ENCODE measurements at places on chromosomes 6 and 20. TPM values are rescaled to one million over a fixed set of nuclear protein-coding genes. Genes with fewer than 3 reads are reported as not detected.
A peak's percentile ranks its signal among the peaks of the same experiment; 100 is the strongest.

The ADGB gene
- not detected for total RNA-seq

DNA sequence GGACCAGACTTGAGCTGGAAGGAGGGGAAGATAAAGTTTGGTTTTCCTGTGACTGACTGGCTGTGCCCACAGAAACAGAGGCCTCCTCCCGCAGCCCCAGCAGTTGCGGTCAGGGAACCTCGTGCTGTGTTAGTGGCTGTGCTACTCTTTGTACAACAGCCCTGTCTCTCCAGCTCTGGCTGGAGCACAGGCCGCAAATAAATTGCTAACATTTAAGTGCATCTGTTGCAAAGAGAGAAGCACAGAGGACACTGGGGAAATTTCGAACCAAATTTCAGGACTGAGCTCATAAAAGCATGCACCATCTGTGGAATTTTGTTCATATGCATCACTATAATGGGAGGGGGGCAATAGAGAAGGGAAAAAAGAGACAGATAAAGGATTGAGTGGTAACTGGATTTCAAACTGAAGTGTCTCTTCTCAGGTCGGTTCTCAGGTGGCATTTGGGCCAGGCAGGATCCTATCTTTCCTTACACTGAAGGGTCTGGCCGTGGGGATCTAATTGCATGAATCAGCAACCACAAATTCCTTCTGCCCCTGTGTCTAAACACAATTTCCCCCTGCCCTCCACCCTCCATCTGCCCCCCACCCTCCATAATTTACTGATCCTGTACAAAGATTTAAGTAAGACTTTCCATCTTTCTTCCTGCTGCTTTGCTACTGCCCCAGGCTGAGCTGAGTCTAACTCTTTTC is 88.9 kb upstream of the ATXN1 start:
- no peak for DNase-seq

DNA sequence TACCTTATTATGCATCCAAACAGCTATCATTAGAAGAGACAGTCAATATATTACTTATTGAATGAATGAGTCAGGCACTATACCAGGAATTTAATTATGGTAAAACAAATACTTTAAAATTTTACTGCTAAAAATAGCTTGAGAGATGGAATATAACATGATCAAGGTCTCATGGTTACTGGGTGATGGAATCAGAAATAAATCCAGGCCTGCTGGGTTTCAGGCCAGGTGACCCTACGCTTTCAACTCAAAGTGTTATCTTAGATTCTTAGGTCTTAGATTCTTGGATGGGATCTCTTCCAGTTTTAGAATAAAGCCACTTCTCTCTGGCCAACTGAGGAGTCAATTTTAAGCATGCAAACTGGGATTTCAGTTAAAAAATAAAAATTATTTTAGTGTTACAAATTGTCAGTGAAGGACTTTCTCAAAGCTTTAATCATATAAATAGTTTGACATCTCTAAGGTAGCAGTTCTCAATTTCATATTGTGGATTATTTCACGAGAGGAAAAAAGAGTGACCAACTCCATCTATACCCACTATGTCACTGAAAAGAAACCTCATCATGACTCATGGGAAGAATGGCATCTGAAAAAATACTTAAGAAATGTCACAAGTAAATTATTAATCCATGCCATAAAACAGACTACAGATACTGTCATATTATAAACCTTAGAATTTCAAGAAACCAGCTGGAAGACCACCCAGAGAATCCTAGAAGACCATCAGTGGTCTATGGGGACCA is 283.4 kb upstream of the RUNX2 start:
- no peak for DNase-seq

The MPC1 gene
- 29.4 TPM for total RNA-seq

The C20orf141 gene
- not detected for total RNA-seq

DNA sequence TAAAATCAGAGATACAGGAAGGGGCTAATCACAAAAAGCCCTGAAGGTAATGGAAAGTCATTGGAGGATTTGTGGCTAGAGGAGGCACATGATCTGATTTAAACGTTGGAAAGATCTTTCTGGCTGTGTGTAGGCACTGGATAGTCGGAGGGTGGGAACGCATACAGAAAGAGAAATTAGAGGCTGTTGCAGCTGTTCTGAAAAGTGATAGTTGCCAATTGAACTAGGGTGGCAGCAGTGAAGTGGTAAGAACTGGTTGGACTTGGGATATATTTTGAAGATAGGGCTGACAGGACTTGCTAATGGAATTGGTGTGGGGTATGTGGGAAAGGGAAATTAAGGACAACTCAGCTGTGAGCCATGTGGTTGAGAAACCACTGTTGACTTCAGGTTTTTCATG is 223.6 kb downstream of the OGFRL1 start:
- no peak for DNase-seq

GRCh38 chr20:54382419-54382818 is 93.0 kb upstream of the DOK5 start:
- DNase-seq: no peak

- DNase-seq: no peak
Measured at GRCh38 chr6:169787797-169788196, 36.4 kb downstream of the ERMARD start.

The SPDEF gene
- not detected for total RNA-seq

DNA sequence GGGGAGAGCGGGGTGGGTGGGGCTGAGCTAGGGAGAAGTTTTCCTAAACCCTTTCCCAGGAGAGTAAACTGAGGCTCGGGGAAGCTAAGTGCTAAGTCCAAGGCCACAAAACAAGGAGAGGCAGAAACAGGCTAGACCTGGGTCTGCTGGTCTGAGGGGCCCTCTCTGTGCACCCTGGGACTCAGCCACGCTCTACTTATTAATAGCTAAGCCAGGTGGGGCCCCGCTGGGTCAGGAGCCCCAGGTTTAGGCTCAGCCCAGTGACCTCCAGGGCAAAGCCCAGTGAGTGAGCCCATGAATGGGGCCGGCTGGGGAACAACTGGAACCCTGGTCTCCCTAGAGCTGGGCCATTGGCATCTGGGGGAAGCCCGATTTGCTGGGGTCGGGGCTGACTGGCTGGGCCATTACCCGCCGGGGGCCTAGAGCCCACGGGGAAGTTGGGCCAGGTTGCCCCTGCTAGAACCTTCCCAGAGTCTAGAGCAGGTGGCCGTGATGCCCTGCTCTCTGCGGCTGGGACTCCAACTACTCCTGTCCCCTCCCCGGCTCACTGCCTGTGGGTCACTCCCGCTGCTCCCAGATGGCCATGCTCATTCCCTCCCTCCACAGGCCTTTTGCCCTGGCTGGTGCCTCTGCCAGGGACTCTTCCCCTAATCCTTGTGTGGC is 24.1 kb upstream of the NOL4L start:
- DNase-seq: no peak

DNA sequence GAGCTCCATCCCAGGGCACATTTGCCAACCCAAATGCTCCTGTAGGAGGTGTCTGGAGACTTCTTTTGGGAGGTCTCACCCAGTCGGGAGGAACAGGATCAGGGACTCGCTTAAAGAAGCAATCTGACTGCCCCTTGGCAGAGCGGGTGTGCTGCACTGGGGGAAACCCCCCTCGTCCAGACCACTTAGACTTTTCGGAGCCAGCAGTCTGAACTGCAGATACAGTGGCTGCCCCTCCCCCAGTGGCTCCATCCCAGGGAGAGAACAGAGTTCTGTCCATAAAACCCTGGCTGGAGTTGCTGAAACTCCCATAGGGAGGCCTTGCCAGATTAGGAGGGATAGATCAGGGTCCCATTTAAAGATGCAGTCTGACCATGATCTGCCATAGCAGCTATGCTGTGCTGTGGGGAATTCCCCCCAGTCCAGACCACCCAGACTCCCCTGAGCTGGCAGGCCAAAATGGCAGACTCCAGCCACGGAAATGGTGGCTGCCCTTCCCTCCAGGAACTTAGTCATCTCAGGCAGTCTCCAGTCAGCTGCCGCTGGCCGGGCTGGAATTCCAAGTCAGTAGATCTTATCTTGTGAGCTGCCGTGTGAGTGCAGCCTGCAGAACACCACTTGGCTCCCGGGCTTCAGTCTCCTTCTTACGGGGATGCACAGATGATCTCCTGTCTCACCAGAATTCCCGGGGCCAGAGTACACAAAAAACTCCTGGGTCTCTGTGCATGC is 278.1 kb upstream of the SASH1 start:
- no peak for DNase-seq

The OR2B6 gene
- 0.23 TPM for total RNA-seq

The NRSN1 gene
- not detected for total RNA-seq

DNA sequence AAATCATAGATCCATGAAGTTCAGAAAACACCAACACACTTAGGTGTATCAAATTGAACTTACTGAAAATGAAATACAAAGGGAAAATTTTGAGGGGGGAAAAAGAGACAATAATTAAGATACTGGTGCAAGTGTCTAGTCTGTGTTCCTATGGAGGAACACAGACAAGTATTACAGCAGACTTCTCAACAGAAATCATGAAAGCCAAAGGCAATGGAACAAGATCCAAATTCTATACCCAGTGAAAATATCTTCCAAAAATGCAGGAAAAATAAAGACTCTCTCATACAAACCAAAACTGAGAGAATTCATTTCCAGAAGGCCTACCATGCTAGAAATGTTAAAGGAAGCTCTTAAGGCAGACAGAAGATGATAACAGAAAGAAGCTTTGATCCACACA is 63.1 kb downstream of the NRN1 start:
- no peak for DNase-seq

- no peak for DNase-seq
Measured at GRCh38 chr6:2959909-2960719, 11.3 kb downstream of the SERPINB6 start.

DNA sequence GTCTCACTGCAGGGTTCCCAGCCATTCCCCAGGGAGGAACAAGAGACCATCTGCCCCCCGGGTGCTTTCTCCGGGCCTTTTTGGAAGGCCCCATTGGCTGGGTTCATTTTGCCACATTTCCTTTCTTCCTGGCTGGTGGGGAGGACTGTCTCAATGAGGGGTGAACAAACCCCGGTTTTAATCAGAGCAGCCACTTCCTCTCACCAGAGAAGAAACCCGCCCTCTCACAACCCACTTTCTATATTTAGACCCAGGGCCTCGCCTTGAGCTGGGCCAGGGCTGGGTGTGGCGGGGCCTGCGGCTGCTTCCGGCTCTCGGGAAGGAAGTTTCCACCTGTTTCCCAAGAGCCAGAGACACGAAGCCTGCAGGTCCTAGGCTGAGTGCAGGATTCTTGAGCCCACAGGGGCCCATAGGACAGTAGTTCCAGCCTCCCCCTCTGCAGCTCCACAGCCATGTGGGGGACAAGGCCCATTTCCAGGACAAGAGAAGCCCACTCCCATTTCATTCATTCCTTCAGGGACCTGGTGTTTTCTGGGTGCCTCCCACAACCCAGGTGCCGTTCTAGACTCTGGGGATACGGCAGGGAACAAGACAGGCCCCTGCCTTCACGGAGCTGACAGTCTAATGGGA is 41.8 kb downstream of the RBM38 start:
- DNase-seq: peak; percentile 91

GRCh38 chr6:30990422-30991086 is 7.0 kb downstream of the MUC21 start:
- DNase-seq: peak; percentile 67

The PLEKHG1 gene
- 5.1 TPM for total RNA-seq

The LST1 gene
- 109 TPM for total RNA-seq

DNA sequence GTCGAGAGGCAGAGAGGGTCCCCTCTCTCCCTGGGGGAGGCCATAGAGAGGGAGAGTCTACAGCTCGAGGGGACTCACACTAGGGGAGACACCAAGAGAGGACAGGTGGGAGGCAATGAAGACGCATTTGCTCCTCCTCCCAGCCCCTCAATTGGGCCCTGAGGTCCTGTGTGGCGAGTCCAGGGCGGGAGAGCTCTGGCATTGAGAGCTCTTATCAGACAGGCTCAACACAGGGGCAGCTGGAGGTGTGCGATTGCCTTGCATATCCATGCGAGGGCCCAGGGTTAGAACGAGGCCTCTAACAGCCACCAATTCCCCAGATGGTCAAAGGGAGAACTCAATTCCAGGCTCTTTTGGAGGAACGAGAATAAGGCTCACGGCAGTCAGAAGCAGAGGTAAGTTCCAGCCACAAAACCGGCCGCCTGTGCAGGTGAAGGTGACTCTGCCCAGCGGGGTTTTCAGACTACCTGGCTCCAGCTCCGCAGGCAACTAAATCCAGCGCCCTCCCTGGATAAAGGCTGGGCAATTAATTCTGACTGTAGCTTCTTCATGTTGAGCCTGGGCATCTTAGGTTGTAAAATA is 94.0 kb upstream of the MPC1 start:
- no peak for DNase-seq

- peak; percentile 65 for DNase-seq
Measured at GRCh38 chr20:10550204-10551118, 115.4 kb downstream of the SLX4IP start.

The IL17A gene
- not detected for total RNA-seq

DNA sequence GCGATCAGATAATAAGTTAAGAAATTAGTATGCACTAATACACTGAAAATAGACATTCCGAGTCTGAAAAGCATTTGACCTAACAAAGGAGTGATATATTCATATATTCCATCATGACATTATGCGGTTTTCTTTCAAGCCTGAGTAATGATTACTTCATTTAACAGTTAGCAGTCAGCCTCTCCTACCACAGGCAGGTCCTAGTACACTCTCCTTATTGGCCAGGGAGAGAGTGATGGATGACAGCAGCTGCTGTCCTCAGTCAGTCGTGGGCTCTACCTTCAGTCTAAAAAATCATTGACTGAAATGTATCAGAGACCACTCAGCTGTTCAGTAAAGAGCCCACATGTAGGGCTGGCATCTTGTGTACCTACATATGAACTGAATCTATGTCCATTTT is 33.2 kb upstream of the VGLL2 start:
- DNase-seq: no peak

GRCh38 chr20:44074252-44075151 is 112.5 kb downstream of the JPH2 start:
- no peak for DNase-seq

The GPLD1 gene
- total RNA-seq: 0.42 TPM

The SRMS gene
- not detected for total RNA-seq

DNA sequence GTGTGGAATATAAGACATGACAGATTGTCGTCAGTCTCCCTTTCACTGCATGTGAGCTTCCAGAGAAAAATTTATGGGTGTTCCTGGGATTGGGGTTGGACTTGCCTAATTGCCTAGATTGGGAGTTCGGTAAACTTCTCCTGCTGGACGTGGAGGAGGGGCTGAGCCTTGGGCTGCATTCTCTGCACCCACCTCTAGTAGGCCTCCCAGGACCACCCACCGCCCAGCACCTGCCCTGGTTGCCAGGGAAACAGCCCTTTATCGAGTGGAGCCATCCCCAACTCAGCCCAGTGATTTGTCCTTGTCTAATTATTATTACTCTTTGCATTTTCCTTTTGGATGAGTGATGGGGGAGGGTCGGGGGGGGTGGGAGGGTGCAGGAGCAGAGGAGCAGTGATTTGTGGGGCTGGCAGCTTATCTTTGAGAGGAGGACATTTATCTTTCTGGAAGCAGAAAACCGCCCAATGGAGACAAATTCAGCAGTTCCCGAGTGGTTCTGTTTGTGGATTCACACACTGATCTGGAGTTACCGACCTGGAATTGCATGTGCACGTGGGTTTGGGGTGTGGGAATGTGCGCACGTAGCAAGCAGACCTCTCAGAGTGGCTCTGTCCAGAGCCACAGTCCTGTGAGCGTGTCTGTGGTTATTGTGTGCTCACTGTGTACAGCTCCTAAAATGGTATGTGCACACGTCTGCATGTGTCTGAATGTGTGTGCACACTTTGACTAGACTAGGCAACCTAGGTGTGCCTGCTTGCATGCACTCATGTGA is 104.5 kb downstream of the DHX35 start:
- DNase-seq: no peak
